ENCODE measurements at places on chromosomes 16 and 17.

DNA sequence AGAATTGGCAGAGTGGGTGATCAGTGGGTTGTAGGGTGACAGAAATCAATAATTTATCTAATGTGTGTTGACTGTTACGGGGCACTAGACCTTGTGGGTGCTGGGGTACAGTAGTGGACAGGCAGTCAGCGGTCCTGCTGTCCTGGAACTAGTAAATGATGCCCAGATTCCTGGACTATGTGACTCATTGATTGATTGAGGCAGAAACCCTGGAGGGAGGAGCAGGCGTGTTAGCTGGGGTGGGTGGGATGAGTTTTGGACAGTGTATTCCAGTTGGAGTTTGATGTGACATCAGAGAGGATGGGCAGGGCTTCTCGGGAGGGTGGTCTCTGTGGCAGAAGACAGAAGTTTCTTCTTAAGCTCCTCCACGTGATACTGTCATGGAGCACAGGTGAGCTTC is 24.4 kb downstream of the PRMT7 start:
- DNase-seq: no peak

DNA sequence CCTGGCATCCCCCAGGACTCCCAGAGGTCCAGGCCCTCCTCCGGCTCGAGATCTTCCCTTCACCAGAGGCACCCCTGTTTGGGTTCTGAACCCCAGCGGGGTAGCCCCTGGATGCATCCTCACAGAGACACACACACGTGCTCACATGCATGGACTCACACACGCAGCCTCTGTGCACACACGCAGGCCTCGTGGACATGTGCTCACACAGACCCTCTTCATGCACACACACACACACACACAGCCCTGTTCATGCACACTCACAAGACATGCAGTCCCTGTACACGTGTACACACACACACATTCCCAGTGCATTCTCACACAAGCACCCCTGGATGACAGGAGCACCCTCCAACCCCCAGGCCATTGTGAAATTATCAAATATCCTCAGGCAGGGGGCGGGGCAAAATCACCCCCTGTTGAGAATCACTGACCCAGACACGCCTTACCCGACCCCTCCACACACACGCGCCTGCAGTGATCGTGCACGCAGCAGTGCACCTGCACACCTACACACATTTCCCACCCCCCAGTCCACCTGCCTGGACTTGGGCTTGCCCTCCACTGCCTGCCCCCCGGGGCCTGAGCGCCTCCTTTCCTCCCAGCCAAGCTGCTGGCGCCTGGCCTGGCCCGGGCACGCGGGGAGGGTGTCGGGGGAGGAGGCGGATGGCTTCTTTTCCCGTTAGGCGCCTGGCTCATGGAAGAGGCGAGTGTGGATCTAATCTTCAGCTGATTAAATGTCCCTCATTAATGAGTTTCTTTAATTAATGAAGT is 62.6 kb downstream of the ENGASE start:
- no peak for DNase-seq

GRCh38 chr16:26413780-26414179 is 652.9 kb upstream of the C16orf82 start:
- DNase-seq: no peak

DNA sequence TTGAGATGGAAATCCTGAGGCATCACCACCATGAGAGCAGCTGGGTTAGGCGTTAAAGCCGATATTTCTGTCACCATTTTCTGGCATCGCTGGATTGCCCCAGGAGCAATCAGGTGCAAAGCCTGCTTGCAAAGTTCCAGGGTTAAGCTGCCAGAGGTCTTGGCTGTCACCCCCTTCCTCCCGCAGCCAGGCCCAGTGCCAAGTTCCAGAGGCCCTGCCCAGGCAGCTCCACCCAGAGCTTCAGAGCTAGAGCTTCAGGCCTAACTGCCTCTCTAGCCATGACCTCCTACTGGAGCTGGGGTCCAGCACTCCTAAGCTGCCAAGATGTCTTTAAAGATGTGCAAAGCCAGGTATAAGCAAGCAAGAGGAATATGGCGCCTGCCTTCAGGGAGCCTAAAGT is 8.8 kb upstream of the TMEM238L start:
- no peak for DNase-seq

GRCh38 chr17:76781056-76781982 is 43.4 kb downstream of the MFSD11 start:
- no peak for DNase-seq

- DNase-seq: no peak
Measured at GRCh38 chr17:72631949-72632684, 460.4 kb downstream of the SLC39A11 start.

- no peak for DNase-seq
Measured at GRCh38 chr17:54257440-54257839, 434.7 kb downstream of the KIF2B start.

- peak; percentile 94 for DNase-seq
Measured at GRCh38 chr16:11915644-11916523, at the start of gene GSPT1. TSS of gene GSPT1 (minus strand) at chr16:11915956. CDS start at chr16:11915720, 236 bp downstream.

GRCh38 chr16:82046941-82047340 is 11.9 kb downstream of the HSD17B2 start:
- DNase-seq: no peak

GRCh38 chr17:58052945-58053715 is 30.1 kb upstream of the DYNLL2 start:
- no peak for DNase-seq

- DNase-seq: no peak
Measured at GRCh38 chr16:57060323-57061083, 31.9 kb upstream of the CPNE2 start.

DNA sequence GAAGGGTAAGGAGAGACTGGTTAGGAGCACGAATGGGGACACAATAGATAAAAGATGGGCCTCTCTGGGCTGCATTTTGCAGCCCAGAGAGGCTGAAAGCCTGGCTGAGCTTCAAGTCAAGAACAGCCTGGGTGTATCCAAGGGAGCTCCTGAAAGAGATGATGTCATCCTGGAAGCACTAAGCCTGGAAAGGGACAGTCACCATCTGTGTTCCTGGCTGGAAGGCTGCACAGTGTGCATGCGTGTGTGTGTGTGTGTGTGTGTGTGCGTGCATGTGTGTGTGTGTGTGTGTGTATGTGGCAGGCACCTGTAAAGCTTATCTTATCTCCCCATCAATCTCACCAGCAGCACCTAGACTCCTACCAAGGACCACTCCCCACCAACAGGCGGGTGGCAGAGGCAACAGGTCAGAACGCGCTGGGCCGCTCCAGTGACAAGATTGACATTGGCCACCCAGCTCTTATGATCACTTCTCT is 44.1 kb downstream of the COG7 start:
- no peak for DNase-seq

- DNase-seq: no peak
Measured at GRCh38 chr16:22075776-22076175, 16.6 kb upstream of the VWA3A start.

- peak; percentile 43 for DNase-seq
Measured at GRCh38 chr16:70267516-70267915, 15.8 kb upstream of the EXOSC6 start.

DNA sequence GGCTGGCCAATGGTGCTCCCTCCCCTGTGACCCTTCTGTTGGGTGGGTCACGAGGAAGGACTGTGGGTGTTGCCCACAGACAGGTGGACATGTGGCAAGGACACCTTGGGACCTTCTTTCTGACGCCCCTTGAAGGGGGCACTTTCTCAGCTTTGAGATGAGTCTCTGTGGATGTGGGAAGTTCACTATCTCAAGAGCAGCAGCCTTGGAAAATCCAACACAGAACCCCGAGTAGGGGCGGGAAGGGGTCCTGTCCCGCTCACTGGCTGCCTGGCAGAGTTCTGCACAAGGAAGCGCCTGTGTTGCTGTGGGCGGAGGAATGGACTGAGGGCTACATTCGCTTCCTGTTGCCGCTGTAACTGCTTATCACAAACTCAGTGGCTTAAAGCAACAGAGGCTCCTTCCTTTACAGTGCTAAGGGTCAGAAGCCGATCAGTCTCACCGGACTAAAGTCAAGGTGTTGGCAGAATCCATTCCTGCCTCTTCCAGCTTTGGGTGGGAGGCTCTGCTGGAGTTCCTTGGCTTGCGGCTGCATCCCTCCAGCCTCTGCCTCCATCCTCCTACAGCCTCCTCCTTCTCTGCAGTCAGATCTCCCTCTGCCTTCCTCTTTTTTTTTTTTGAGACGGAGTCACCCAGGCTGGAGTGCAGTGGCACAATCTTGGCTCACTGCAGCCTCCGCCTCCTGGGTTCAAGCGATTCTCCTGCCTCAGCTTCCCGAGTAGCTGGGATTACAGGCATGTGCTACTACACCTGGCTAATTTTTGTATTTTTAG is 305.2 kb downstream of the SEC14L1 start:
- peak; percentile 85 for DNase-seq

- no peak for DNase-seq
Measured at GRCh38 chr16:86906623-86907022, 328.3 kb downstream of the FOXL1 start.

GRCh38 chr17:80842456-80843013 is 149.1 kb upstream of the CHMP6 start:
- DNase-seq: no peak

- no peak for DNase-seq
Measured at GRCh38 chr17:1714427-1714979, 4.3 kb upstream of the TLCD2 start.

- no peak for DNase-seq
Measured at GRCh38 chr16:60432472-60432871, 1603.8 kb downstream of the CDH8 start.

DNA sequence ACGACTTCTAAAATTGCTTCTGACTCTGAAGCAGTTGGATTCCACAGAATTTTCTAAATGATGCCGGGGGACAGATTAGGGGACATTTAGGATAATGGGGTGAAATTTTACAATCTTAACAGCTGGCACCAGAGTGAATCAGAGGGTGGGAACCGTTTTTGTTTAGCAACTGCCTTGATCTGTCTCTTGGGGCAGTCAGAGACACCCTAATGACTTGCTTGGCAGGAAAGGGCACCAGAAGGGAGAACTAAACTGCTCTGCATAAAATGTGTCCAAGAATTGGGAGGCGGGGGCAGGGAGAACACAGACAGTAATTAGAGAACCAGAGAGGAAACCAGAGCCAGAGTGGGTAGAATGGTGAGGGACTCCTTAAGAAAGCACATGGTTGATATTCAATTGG is 6.1 kb upstream of the ABCC12 start:
- DNase-seq: no peak

DNA sequence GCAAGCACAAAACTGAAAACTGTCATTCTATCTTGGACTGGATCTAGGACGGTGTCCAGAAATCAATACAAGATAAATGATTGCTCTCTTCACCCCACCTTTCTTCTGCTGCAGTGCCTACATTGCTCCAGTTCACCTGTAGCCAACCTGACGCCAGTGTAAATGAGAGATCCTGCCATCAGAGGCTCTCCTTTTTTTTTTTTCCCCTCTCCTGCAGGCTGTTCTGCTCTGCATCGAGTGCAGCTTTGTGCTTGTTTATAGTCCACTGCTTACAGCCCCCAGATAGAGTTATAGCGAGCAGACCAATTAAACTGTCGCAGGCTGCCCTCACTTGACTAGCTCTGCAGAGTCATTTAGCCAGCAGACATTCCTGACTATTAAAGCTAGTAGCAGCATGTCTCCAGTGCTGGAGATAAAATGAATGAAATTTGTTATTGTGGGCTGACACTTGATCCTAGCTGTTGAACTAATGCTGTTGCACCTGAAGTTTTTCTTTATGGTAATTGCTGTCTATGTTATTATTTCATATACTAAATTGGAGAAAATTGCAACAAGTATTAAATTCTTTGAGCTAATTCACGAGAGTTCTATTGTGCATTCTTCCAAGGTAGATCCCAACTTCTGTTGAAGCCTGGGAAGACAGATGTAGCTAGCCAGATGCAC is 257.1 kb downstream of the FTO start:
- no peak for DNase-seq

- DNase-seq: no peak
Measured at GRCh38 chr17:48333034-48333530, 96.9 kb downstream of the SKAP1 start.

DNA sequence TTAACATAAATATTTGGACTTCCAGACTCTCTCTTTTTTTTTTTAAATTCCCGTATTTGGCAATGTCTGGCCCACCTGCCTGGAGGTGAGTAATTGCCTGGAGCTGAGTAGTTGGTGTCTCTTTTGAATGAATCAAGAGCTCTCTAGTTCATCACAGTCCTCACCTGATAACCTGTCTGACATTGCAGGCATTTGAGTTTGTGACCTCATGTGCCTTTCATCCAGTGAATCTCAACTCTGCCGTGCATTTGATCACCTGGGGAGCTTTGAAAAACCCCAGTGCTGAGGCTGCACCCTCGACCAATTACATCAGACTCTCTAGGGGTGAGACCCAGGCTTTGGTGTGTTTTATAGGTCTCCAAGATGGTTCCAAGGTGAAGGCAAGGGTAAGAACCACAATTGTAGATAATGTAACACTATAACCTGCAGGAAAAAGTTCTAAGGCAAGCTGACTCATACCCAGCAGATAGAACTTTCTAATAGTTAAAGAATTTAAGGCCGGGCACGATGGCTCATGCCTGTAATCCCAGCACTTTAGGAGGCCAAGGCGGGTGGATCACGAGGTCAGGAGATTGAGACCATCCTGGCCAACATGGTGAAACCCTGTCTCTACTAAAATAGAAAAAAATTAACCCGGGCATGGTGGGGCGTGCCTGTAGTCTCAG is 24.5 kb upstream of the HS3ST2 start:
- DNase-seq: no peak

GRCh38 chr17:62804822-62805221 is 3.3 kb downstream of the MARCHF10 start:
- DNase-seq: no peak
